Cerebellar nuclear complex (tissue), 1 donor: ENCODE measurements at places on chromosomes 7 and 10.

DNA sequence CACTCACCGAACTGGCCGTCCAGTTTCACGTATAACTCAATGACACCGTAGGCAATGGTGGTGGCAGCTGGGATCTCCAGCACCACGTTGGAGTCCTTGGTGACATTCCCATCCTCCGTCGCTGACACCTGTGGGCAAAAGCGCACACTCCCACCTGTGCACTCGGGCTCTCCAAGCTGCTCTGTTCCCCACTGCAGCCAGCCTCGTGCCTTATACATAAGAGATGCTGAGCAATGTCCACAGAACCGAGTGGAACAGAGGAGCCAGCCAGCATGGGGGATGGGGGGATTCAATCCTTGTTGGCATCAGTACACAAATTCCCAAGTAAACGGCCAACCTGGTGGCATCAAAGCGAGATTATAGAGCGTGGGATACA, 40.0 kb downstream of the GSDME start:
- no peak for DNase-seq

DNA sequence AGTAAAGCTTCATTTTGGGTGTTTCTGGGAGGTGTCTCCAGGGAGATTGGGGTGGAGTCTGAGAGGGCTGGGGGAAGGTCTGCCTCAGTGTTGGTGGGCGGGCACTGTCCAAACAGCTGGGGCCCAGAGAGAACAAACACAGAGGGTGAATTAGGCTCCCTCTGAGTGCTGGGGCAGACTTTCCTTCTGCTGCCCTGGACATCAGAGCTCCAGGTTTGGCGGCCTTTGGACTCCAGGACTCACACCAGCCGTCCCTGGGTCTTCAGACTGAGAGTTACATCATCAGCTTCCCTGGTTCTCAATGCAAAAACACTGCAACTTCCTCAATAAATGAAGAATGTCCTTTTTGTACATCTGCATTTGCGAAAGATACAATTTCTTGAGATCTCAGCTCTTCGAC, 427.4 kb downstream of the PTPRN2 start:
- DNase-seq = no peak

DNA sequence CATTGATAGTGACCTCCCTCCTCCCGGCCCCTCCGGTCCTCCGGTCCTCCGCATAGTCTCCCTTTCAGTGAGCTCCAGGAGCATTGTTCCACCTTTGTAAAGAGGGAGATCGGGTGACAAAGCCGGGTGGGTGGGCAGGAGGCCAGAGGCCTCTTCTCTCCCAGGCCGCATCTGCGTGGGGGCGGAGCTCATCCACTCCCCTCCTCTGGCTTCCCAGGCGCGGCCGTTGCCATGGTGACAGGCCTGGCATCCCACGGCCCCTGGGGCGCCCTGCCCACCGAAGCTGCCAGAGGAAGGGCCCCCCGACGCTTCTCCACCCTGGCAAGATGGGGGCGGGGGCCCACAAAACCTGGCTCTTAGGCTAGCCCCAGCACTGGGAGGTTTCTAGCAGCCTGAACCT, 4.4 kb upstream of the FZD9 start:
- DNase-seq = no peak

- DNase-seq = no peak
Measured at GRCh38 chr7:106768324-106768751, 96.7 kb upstream of the PIK3CG start.

DNA sequence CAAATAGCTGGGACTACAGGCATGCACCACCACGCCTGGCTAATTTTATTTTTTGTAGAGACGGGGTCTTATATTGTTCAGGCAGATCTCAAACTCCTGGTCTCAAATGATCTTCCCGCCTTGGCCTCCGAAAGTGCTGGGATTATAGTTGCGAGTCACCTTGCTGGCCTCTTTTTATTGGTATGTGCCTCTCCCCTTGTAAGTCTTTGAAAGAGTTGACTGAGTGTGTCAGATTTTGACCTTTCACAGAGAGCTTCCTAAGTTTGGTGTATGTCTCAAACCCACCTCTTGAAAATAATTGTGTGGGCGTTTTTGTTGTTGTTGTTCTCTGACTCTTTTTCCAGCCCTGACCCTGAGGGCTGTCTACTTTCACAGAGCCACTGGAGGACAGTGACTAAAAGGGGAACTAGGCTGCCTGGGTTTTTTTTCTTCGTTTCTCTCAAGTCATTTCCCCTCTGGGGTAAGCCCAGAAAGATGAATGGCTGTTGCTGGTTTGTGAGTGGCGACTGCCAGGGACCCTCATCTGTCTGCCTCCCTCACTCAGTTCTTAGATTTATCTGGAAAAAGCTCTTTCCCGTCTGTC, 262.8 kb downstream of the ZEB1 start:
- no peak for DNase-seq

GRCh38 chr10:101826852-101827434, 8.7 kb upstream of the OGA start:
- DNase-seq = no peak

- DNase-seq = no peak
Measured at GRCh38 chr7:100799037-100799896, 28.1 kb downstream of the EPHB4 start.

GRCh38 chr7:95700917-95701316, 71.4 kb upstream of the DYNC1I1 start:
- no peak for DNase-seq

DNA sequence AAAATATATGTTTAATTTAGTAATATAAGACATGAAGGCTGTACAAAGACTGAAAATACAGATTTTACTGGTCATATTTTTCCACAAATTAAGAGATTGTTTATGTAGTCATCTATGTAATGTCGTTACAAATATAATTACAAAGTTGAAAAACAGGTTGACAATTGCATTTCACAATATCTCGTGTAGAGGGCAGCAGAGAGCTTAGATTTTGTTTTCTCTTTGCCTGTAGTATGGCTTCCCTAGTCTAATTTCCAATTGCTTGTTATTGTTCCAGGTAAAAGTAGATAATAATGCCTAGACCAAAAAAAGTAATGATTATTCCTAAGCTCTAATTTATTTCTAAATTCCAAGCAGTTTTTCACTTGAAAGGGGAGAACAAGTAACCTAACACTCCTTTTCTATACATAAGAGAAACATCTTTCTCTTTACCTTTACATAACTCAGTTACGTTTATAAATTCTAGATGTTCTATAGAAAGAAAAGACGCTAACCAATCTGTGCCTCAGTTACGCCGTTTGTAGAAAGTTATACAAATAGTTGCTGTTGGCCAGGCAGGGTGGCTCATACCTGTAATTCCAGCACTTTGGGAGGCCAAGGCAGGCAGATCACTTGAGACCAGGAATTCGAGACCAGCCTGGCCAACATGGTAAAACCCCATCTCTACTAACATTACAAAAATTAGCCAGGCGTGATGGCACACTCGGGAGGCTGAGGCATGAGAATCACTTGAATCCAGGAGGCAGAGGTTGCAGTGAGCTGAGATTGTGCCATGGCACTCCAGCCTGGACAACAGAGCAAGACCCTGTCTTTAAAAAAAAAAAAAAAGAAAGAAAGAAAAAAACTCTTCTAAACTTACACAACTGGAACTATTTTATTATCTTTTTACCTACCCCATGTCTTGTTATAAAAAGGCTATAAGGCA, 30.0 kb downstream of the NET1 start:
- no peak for DNase-seq

- DNase-seq = no peak
Measured at GRCh38 chr10:123721441-123722049, 55.4 kb downstream of the GPR26 start.

- no peak for DNase-seq
Measured at GRCh38 chr10:17239345-17240085, 11.5 kb downstream of the VIM start.

DNA sequence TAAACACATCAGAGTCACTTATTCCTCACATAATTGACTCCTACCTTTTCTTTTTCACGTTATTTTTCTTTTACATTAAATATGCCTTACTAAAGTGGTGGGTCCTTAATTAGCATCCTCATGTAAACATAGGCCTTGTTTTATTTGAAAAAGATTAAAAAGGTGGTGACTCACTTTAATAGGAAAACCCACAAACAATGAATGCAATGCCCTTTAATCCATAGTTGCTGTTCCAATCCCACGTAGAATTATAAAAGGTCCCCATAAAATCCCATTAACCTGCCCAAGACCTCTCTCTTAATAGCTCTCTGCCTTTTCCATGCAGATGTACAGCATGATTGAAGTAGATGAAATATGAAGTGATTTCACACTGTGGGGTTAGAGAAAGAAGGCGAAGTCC, 32.2 kb downstream of the SLC16A12 start:
- no peak for DNase-seq
